ENCODE measurements at places on chromosomes 5 and 9.

GRCh38 chr5:179125789-179126505, 65.8 kb downstream of the ZNF354C start:
- DNase-seq: no peak

DNA sequence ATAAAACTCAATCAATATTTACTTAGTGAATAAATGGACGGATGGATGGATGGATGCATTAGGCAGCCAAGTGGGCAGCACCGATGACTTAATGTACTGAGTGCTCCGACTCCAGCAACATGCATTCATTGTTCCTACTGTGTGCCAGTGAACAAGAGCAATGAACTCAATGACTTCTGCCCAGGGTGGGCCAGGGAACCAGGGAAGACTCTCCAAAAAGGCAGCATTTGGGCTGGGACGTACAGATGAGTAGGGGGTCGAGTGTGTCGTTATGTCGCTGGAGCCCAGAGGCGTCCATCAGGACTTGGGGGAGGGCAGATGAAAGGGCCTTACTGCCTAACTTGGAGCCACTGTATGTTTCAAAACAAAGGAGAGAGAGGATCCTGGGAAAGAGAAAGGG, 126.4 kb downstream of the KCNIP1 start:
- DNase-seq: no peak

DNA sequence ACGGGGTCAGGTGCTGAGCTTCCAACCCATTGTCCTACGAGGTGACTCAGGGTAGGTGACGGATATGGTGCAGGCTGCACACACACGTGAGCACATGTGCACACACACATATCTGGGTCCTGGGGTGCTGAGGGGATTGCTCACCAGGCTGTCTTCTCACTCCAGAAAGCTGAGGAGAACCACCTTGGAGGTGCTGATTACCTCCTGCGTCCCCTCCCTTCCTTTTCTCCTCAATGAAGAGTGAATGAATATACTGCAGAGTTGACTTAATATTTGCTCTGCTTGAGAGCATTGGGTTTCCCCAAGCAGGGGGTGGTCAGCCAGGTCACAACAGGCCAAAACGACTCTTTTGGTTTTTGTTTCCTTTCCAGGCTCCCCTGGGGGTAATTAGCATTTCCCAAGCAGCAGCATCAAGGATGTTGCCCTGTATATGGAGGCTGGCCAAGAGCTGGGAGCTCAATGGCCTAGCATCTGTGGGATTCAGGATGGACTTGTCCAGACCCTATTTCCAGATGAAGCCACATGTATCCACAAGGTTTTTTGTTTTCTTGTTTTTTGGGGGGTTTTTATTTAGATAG, 49.7 kb downstream of the PDZD2 start:
- no peak for DNase-seq

- DNase-seq: no peak
Observed at GRCh38 chr5:35342664-35343063, 112.4 kb upstream of the PRLR start.

- DNase-seq: no peak
Observed at GRCh38 chr9:77161966-77162365, 15.4 kb upstream of the VPS13A start.

All from activated CD8-positive, alpha-beta memory T cell treated with anti-CD3 and anti-CD28 coated beads, Interleukin-2, amount 50 U/mL, for 48 hours (primary cell).